ENCODE measurements at places on chromosomes 5 and 9. TPM values are rescaled to one million over a fixed set of nuclear protein-coding genes. Genes with fewer than 3 reads are reported as not detected.

GRCh38 chr9:130425741-130426466 is 18.9 kb upstream of the ASS1 start:
- no peak for DNase-seq

- peak; percentile 43 for DNase-seq
These were observed 59.4 kb upstream of the ICE1 start for GRCh38 chr5:5363045-5363444.

GRCh38 chr5:35880156-35880555 is 23.5 kb downstream of the IL7R start:
- DNase-seq = no peak

GRCh38 chr5:99605904-99606303 is 677.1 kb upstream of the CHD1 start:
- no peak for DNase-seq

DNA sequence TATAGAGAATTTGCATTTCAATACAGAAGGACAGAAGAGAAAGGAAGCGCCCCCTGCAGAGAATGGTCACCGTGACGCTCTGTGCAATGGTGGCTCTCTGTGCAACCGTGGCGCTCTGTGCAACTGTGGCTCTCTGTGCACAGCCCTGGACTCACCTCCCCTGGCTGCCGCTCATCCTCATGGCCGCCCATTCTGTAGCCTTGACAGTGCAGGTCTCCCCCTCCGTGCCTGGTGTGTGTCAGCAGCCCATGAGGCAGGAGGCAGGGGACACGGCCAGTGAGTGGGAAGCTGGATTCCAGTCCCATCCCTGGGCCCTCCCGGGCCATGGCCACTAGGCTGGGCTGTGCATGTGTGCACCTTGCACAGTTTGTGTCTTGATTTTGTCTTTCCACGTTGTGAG is 12.0 kb downstream of the EXOC3 start:
- DNase-seq = no peak

- peak; percentile 81 for DNase-seq
These were observed 124.4 kb downstream of the SSBP2 start for GRCh38 chr5:81626524-81626923.

- peak; percentile 66 for DNase-seq
These were observed 71.3 kb downstream of the TMC1 start for GRCh38 chr9:72592502-72593403.

GRCh38 chr9:75891277-75891741 is 836 bp downstream of the PCSK5 start:
- DNase-seq = no peak

GRCh38 chr9:33924978-33925797 is 108.2 kb downstream of the UBE2R2 start:
- peak; percentile 57 for DNase-seq

Gene BARHL1
- not detected for total RNA-seq

Gene QRFP
- total RNA-seq = not detected

Gene DMGDH
- total RNA-seq = not detected

Gene FOXE1
- total RNA-seq = not detected

Gene DBN1
- total RNA-seq = 127 TPM
